ENCODE measurements at places on chromosomes 5 and 9.

DNA sequence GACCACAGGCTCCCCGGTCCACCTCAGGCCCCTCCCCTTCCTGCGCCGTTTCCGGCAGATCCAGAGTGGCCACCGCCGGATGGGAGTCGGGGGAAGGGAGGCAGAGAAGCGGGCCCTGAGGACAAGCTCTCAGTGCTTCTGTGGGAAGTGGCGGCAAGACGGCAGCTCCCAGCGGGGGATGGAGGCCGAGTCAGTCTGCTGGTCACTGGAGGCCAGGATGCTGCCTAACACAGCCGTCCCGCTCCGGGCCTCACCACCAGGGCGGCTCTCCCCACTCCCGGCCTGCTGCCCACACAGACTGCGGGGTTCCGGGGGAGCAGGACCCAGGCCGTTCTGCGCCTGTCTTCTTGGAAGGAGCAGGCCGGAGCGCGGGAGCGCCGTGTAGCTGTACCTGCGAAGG is 31.4 kb downstream of the FXN start:
- DNase-seq: no peak

DNA sequence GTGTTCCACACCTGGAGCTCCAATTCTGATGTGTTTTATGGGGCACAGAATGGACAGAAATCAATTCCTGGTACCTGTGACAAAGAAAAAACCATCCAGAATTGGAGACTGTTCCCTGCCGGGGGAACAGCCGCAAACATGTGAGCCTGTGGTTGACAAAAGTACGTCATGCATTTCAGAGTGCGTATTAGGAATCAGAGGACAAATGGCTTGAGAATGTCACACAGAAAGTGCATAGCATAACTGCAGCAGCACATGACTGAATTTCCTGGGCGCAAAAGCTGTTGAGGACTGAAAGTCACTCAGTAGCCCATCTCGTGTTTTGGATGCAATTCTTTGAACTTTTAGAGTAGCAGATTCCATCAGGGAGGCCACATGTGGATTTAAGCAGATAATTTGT is 85.1 kb downstream of the TRIO start:
- DNase-seq: no peak

DNA sequence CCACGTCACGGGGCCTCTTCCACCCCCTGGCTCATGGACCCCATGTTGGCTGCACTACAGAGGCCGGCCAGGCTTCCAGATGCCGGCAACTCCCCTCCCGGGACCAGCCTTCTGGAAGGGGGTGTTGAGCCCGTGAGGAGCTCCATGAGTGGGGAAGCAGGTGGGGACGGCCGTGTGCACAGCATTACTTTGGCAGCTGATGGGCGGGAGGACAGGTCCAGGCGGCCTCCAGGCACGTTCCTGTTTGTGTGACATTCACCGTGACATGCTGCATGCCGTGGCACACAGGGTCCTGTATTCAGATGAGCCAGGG is 29.1 kb upstream of the ABO start:
- peak; percentile 7 for DNase-seq

DNA sequence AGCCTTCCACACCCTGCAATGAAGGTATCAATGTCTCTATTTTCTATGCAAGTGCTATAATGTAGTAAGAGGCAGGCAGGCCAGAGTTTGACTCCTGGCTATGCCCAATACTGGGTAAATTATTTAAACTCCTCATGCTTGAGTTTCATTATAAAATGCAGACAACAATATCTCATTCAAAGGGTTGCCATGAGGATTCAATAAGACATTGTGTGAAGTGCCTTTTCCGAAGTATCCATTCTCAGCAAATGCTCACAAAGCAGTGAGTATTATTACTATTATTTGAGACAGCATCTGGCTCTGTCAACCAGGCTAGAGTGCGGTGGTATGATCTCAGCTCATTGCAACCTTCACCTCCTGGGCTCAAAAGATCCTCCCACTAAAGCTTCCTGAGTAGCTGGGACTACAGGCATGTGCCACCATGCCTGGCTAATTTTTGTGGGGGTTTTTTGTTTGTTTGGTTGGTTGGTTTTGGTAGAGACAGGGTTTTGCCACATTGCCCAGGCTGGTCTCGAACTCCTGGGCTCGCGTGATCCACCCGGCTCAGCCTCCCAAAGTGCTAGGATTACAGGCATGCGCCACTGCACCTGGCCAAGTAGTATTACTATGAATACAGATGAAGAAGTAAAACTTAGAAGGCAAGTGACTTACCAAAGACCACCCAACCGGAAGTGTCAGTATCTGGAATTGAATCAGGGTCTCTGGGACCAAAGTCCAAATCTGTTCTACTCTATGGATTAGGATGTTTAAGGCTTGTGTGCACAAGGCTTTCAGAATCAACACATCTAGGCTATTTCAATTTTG is 18.8 kb downstream of the ADAM19 start:
- DNase-seq: no peak

- DNase-seq: no peak
Measured at GRCh38 chr5:2324788-2325187, 426.7 kb downstream of the IRX2 start.

Measured in adrenal gland (tissue), 19 donors.